ENCODE measurements at places on chromosomes 5 and 9. TPM values are rescaled to one million over a fixed set of nuclear protein-coding genes. Genes with fewer than 3 reads are reported as not detected.

The PDCD1LG2 gene
- 0.15 TPM for total RNA-seq

The SOWAHA gene
- total RNA-seq, result 0.10 TPM

The SPINK1 gene
- 1.9 TPM for total RNA-seq

The GLDC gene
- 10.7 TPM for total RNA-seq

The PCDHB8 gene
- 0.28 TPM for total RNA-seq

The TSC1 gene
- 14.0 TPM for total RNA-seq

The C9orf43 gene
- 0.55 TPM for total RNA-seq

The ASPN gene
- not detected for total RNA-seq

The PAPPA gene
- total RNA-seq, result 29.1 TPM

The TCERG1 gene
- total RNA-seq, result 42.3 TPM

The WNT8A gene
- total RNA-seq, result not detected

The PCDHGA1 gene
- total RNA-seq, result 0.32 TPM
